ENCODE measurements at places on chromosomes 3 and 15. TPM values are rescaled to one million over a fixed set of nuclear protein-coding genes. Genes with fewer than 3 reads are reported as not detected.

Gene CIB2
- 11.5 TPM for polyA plus RNA-seq

Gene TRIM69
- 30.8 TPM for polyA plus RNA-seq

Gene PLCB2
- polyA plus RNA-seq: 7.9 TPM

Gene BOC
- 55.3 TPM for polyA plus RNA-seq

Gene DNAH12
- polyA plus RNA-seq: 0.50 TPM

Measured in hindlimb muscle (tissue), 1 donor.